Small intestine (tissue), 16 donors: ENCODE measurements at places on chromosomes 13 and 19. TPM values are rescaled to one million over a fixed set of nuclear protein-coding genes. Genes with fewer than 3 reads are reported as not detected.

The HNRNPA1L2 gene
- polyA plus RNA-seq = 6.7 TPM

The CCL25 gene
- polyA plus RNA-seq = 585 TPM

The GNG8 gene
- not detected for polyA plus RNA-seq

The CD209 gene
- 3.3 TPM for polyA plus RNA-seq

The CGB5 gene
- not detected for polyA plus RNA-seq

The MFSD12 gene
- 32.4 TPM for polyA plus RNA-seq

The DZIP1 gene
- 7.5 TPM for polyA plus RNA-seq
